ENCODE measurements at places on chromosomes 6 and 20.

- ATAC-seq: peak; percentile 99
Observed at GRCh38 chr20:38043512-38044300, 10.2 kb downstream of the RPRD1B start.

DNA sequence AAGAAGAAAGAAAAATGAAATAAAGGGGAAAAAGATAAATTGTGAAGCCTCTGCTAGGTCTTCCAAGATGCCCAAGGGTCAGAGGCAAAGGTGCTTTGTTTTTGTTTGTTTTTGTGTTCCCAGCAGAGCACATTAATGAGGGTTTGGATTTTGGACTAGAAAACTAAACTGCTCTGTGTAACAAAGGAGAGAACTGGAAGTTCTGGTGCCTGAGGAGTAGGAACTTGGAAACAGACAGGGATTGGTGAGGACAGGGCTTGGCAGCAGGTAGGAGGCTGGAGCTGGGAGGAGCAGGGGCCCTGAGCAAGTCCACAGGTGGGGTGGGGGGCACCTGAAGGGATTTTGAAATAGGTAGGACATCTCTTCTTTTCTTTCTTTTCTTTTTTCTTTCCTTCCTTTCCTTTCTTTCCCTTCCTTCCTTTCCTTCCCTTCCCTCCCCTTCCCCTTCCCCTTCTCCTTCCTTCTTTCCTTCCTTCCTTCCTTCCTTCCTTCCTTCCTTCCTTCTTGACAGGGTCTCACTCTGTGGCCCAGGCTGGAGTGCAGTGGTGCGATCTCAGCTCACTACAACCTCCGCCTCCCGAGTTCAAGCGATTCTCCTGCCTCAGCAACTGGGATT, 15.3 kb upstream of the ABRACL start:
- no peak for ATAC-seq

DNA sequence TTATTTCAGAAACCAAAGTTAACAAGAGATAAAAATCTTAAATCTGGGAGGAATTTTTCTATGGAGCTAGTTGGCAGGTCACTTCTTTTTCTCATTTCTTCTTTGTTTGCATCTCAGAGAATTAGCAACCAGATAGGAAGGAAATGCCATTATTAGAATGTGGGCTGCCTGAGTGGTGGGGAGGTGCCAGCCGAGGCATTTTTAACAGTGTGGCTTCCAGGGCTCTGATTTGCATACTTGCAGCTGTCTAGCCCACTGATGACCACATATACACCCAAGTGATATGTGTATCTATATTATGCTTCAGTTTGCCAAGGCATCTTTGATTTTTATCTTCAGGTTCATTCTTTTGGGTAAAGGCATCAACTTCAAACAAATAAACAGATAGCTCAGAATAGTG, 206.7 kb downstream of the CLIC5 start:
- peak; percentile 20 for ATAC-seq

DNA sequence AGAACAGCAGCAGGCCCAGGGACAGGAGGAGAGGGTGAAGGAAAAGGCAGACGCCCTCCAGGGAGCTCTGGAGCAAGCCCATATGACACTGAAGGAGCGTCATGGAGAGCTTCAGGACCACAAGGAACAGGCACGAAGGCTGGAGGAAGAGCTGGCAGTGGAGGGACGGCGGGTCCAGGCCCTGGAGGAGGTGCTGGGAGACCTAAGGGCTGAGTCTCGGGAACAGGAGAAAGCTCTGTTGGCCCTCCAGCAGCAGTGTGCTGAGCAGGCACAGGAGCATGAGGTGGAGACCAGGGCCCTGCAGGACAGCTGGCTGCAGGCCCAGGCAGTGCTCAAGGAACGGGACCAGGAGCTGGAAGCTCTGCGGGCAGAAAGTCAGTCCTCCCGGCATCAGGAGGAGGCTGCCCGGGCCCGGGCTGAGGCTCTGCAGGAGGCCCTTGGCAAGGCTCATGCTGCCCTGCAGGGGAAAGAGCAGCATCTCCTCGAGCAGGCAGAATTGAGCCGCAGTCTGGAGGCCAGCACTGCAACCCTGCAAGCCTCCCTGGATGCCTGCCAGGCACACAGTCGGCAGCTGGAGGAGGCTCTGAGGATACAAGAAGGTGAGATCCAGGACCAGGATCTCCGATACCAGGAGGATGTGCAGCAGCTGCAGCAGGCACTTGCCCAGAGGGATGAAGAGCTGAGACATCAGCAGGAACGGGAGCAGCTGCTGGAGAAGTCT, 25.5 kb downstream of the C20orf173 start:
- ATAC-seq: no peak

DNA sequence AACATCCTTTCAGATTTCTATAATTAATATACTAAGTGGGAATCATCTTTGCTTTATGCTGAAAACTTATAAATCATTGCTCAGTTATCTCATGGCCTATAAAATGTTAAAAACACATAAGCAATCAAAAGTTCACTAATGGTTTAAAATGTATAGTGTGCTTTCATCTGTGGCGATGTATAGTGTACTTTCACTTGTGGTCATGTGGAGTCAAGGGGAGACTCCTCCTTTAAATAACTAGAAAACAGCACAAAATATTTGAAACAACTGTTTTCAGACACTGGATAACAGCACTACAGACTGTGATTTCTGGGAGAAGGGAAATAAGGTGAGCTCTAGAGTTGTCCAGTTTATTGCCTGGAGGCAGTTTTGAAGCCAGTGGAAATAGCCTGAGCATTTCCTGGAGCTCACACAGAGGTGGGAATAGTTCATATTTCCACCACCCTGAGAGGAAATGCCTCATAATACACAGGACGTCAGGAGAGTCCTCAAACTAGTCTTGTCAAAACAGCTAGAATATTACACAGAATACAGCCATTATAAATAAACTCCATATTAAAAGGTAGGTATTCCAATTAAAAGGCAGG, 89.4 kb downstream of the CEP162 start:
- ATAC-seq: no peak

GRCh38 chr20:7499201-7499600, 441.1 kb downstream of the HAO1 start:
- ATAC-seq: no peak

GRCh38 chr20:4720041-4720976, 1.4 kb upstream of the PRND start:
- peak; percentile 74 for ATAC-seq

GRCh38 chr20:63652192-63652980, 838 bp downstream of the STMN3 start:
- ATAC-seq: peak; percentile 19

DNA sequence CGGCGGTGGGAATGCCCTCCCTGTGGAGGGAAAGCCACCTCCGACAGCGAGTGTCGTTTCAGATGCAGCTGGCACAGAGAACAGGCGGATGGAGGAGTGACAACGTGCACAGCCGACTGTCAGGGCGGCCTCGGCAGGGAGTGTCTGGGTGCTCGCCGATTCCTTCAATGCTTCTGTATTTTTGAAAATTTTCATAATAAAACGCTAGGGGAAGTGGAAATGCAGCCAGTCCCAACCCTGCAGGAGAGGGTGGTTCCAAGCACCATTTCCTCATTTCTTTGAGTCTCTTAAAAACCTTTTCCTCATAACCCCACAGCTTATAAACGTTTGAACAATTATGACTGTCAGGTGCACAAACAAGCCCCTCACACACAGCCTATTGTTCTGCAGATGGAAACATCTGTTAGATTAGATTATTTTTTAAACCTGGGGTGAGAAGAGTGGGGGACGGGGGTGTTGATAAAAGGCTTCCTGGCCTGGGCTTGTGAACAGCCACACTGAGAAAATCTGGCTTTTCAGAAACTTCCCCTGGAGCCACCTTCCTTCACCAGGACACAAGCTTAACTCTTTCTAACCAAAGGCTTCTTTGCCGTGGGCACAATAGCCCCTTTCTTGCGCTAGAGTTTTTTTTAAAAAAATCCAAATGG, 228.9 kb downstream of the ANKRD60 start:
- ATAC-seq: no peak

GRCh38 chr6:166998256-166999144, 697 bp upstream of the CEP43 start:
- no peak for ATAC-seq

DNA sequence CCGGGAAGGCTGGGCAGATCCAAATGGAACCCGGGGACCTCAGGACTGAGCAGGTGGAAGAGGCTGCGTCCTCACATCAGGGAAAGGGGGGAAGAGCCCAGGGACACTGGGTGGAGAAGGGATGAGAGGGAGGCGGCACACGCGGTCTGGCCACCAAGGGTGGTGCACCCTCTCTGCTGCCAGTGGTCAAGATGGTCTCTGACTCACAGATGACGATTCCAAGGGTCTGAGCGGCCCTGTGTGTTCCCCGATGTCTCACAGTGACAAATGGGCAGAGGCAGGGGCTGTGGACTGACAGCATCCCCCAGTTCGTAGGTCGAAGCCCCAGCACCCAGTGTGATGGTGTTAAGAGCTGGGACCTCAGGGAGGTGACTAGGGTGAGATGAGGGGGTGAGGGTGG, 32.1 kb downstream of the SLCO4A1 start:
- ATAC-seq: no peak

GRCh38 chr20:42173440-42173839, 555.3 kb upstream of the CHD6 start:
- ATAC-seq: no peak

DNA sequence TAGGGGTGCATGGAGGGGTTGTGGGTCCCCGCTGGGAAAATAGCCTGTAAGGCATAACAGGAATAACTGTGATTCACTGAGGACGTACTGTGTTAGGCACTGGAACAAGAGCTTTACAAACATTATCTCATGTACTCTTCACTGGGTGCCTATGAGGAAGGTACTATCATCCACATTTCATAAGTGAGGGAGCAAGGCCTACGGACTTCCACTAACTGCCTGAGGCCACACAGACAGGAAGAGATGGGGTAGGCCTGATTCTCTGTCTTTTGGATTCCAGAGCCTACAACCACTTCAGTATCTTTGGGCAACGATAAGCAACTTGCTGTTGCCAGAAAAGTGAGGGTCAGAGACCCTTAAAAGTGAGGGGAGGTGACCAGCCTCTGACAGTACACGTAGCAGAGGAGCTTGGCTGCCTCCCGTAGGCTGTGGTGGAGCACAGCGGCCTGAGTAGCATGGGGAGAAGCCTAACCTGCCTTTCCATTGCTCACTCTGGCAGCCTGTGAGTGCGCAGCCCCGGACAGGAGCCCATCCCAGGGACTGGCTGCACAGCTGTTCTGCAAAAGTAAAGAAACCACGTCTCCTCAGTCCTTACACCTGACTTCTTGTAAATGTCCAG, 30.4 kb downstream of the PSMB1 start:
- ATAC-seq: no peak

DNA sequence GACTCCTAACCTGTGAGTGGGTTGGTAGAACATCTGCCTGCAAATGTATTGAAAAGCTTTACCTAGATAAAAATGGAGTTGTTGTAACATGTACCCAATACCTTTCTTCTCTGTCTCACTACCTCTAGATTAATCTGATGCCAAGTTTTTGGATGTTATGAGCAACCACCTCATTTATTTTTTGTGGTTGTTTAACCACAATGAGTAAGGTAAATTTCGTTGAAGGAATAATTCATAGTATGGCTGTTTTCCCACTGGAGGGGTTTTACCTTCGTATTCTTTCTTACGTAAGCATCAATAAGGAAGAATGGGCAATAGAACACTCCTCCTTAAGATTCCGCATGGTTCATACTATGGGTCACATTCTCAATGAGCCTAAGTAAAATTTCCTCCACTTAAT, 165.4 kb downstream of the CDH26 start:
- no peak for ATAC-seq

- no peak for ATAC-seq
Observed at GRCh38 chr6:135779213-135779612, 72.3 kb upstream of the PDE7B start.

GRCh38 chr6:39812853-39813533, 20.8 kb downstream of the DAAM2 start:
- ATAC-seq: no peak

DNA sequence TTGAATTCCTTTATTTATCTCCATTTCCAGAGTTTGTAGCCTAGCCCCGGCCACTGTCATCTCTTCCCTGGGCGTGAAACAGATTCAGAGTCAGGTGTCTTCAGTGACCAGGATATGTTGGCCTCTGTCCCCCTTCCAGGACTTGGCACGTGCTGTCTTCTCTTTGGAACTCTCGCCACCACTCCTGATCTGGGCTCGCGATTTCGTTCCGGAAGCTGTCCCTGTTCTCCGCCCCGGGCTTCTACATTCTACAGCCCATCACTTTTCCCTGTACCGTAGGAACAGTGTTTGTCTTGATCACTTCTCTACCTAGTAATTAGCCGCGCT, 739 bp downstream of the GSS start:
- ATAC-seq: no peak

DNA sequence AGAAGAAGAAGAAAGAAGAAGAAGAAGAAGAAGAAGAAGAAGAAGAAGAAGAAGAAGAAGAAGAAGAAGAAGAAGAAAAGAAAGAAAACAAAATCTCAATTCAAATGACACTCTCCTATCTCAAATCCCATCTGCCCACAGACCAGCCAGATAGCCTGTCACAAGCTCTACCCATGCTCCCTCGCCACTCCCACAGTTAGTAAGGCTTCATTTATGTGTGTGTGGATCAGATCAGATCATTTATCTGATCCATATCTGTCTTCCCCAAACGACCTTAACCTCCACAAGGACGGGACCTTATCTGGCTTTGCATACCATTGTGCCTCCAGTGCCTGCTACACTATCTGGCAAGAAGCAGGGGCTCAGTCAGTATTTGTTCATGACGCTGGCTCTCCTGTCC, 81.9 kb upstream of the RREB1 start:
- ATAC-seq: no peak

GRCh38 chr20:62238569-62239277, 402 bp downstream of the OSBPL2 start:
- no peak for ATAC-seq

DNA sequence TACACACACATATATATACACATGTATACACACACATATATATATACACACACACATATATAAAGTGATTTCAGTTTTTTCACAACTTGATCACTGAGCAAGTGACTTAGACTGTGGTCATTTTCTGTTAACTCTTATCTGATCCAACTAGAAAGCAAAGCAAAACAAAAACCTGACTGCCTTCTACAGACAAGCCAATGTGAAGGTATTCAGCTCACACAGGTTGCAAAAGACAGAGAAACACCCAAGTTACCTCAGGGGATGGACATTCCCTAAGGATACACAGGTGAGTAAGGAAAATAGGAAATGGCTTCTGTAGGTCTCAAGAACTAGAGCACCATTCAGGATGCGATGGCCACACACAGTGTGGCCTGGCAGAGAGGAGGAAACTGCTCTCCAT, 58.4 kb upstream of the IER3 start:
- peak; percentile 59 for ATAC-seq

DNA sequence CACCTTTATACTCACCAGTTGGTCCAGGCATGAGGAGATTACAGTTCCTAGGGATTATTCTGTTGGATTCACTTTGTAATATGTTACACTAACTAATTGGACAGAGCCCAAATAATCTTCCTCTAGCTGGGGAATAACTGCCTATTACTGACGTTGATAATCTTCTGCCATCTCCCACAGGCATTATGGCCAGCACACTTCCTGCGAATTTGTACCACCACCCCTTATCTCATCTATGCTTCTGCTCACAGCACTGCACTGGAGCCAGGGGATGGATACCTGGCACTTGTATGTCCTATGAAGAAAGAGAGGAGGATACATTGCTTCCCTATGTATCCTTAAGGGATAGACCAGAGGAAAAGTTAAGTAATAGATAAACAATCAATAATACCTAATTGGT, 494.8 kb upstream of the MAN1A1 start:
- no peak for ATAC-seq
